ENCODE measurements at places on chromosomes 2 and 18.

DNA sequence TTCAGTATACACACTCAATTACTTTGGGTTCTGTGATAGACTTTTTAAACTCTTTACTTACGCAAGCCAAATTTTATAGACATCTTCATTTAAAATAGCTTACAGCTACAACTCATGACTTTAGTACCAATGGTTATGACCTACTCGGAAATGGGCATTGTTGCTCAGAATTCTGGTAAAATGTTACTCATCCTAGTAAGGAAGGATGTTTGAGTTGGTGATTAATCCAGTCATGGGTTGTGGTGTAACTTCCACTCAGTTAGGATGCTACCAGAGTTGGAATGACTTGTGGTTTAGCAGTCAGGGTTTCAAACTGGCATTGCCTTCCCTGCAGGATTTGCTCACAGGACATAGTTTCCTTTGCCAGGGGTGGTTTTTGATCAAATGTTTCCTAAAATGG is 7.4 kb upstream of the NPC1 start:
- no peak for DNase-seq

DNA sequence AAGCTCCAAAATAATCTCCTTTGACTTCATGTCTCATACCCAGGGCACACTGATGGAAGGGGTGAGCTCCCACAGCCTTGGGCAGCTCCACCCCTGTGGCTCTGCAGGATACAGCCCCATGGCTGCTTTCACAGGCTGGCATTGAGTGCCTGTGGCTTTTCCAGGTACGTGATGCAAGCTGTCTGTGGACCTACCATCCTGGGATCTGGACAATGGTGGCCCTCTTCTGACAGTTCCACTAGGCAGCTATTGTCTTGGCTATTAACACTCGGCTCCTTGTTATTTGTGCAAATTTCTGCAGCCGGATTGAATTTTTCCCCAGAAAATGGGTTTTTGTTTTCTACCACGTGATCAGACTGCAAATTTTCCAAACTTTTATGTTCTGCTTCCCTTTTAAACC is 634.2 kb downstream of the TSN start:
- no peak for DNase-seq

DNA sequence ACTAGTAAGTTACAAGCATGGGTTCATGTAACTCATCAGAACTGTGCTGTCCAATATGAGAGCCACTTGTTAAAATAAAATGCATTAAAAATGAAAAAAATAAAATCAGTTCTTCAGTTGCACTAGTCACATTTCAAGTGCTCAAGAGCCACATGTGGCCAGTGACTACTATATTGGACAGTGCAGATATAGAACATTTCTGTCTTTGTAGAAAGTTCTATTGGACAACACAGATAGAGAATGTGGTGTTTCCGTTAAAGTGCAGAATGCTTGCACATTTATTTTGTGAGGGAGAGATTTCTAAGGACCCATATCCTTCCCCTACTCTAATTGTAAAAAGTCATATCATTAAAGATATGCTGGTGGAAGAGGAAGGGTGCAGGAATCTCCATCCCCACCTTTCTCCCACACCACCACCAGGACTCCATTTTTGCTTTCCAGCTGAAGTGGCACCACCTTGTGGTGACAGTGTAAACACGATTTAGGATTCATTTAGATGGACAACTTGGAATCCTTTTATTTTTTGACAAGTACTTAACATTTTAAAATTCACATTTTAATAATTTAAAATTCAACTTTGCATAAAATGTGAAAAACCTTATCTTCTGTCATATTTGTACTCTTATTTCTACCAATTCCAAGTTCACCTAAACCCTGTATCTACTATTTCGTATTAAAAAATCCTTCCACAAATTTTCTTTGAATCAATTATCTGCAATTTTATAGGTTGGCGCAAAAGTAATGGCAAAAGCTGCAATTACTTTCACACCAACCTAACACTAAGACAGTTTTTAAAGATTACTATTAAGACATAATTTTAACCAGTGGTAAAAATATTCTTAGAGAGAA is 9.4 kb upstream of the CD302 start:
- no peak for DNase-seq

GRCh38 chr18:50199346-50199855 is 4.5 kb upstream of the MYO5B start:
- DNase-seq, result no peak

DNA sequence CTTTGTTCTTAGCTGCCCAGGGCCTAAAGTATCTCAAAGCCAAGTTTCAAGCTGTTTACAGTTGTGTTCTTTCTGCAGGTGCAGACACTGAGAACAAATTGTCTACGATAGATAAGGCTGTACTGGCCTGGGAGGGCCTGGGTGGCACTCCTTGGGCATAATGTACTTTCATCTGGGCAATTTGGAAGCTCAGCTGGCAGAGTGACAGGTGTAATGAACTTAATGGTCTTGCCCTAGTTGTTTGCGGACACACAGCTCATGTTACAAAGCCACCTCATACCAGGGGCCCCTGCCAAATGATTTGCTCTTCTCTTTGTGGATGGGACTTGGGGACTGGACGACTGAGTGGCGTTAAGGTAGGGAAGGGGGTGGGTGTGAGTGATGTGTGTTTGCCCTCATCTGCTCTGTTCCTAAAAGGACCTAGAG is 4.3 kb downstream of the LDLRAD4 start:
- DNase-seq, result no peak

DNA sequence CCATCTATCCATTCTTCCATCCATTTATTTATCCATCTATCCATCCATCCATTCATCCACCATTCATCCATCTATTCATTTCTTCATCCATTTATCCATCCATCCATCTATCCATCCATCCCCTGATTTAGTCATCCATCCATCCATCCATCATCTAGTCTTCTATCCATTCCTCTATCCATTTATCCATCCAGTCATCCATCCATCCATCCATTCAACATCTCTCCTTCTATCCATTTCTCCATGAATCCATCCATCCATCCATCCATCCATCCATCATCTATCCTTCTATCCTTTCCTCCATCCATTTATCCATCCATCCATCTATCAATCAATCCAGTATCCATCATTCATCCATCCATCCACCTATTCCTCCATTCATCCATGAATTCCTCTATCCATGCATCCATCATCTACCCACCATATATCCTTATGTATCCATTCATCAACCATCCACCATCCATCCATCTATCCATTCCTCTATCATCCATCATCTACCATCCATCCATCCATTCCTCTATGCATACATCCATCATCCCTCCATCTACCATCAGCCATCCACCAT is 185.0 kb downstream of the CELF4 start:
- no peak for DNase-seq

GRCh38 chr2:74025971-74026612 is 41.4 kb downstream of the TET3 start:
- DNase-seq, result no peak

DNA sequence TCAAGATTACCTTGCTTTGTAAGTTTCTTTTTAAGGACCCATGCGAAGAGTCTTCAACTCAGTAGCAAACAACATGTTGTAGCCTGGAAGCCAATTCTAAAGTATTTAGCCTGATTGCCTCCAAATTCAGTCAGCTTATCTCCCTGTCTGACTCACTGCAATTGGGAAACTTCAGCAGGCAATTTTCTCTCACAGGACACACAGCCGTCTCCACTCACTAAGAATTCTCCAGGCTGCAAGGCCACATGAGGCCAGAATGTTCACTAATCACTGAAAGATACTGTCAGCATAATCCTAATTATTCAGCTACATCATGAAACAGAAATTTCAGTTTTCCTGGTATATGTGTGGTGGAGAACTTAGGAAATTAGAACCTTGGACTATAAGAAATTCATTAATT is 78.1 kb upstream of the PDE1A start:
- DNase-seq, result no peak

GRCh38 chr2:23107327-23107941 is 277.5 kb upstream of the KLHL29 start:
- no peak for DNase-seq

DNA sequence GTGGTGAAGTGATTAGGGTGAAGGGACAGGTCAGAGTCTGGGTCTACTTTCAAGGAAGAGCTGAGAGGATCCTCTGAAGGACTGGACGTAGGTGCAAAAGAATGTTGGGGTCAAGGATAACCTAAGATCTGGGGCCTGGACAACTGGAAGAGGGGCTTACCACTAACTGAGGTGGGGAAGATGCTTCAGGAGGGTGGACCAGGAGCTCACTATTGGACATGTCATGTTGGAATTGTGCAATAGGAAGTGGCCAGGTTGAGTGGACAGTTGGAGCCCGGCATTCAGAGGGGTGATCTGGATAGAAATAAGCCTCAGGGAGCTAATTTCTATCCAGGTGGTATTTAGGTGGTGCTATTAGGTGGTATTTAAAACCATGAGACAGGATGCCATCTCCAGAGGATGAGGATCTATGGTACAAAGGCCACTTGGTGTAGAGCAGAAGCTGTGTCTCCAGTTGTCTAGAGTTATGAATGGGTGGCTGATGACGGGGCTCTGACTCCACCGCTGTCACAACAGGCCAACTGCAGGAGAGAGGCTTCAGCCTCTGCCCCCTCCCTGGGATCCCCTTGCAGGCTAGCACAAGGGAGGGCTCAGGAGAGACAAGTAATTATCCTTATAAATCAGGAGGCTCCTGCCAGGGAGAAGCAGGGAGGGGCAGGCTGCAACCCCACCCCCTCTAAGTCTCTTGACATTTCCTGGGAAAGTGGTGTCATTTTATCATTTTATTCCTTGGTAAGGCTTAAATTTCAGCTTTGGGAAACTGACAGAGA is 158.0 kb downstream of the SMAD7 start:
- DNase-seq, result no peak

DNA sequence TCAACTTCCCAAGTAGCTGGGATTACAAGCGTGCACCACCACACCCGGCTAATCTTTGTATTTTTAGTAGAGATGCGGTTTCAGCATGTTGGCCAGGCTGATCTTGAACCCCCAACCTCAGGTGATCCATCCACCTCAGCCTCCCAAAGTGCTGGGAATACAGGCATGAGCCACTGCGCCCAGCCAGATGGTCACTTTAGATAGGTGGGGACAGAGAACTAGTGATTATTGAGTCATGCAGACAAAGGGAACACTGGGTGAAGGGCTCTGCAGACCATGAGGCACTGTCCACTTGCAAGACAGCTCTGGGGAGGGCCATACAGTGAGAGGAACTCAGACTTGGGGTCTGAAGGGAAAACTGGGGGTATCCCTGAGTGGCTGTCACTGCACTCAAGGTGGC is 58.4 kb upstream of the POMC start:
- no peak for DNase-seq

DNA sequence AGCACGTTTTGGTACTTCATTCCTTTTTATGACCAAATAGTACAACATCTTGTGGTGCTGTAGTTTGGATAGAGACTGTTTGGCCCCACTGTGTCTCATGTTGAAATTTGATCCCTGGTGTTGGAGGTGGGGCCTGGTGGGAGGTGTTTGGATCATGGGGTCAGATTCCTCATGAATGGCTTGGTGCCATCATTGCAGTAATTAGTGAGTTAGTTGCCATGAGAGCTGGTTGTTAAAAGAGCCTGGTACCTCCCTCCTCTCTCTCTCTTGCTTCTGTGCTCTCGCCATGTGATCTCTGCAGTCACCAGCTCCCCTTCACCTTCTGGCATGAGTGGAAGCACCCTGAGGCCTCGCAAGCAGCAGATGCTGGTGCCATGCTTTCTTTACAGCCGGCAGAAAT is 50.9 kb downstream of the NCAPH start:
- no peak for DNase-seq

DNA sequence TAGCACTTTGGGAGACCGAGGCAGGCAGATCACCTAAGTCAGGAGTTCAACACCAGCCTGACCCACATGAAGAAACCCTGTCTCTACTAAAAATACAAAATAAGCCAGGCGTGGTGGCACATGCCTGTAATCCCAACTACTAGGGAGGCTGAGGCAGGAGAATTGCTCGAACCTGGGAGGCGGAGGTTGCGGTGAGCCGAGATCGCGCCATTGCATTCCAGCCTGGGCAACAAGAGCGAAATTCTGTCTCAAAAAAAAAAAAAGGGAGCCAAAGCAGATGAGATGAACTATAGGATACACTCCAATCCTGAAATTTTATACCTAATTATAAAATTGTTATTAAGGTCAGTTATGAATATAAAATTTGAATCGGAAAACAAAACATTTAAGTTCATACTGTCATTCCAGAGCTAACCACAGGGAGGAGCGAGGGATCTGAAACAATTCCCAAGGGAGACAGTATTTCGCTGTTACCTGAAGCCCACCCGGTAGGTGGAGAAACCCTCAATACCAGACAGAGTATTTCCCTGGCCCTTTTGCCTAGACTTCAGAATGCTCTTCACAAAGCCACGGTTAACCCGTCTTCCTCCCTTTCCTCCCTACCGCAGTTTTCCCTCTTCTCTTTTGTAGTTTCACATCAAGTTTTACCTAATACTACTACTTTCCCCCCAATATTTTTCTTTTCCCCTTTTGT is 1.4 kb downstream of the PPM1G start:
- DNase-seq, result peak; percentile 53

GRCh38 chr2:238996331-238997136 is 148.6 kb downstream of the TWIST2 start:
- no peak for DNase-seq

GRCh38 chr2:117481608-117482007 is 332.9 kb upstream of the DDX18 start:
- no peak for DNase-seq

- no peak for DNase-seq
Measured at GRCh38 chr18:51603111-51603510, 405.6 kb upstream of the MEX3C start.

- no peak for DNase-seq
Measured at GRCh38 chr2:232598293-232598692, 35.1 kb upstream of the EFHD1 start.

GRCh38 chr2:101461381-101461780 is 13.5 kb downstream of the RFX8 start:
- DNase-seq, result no peak

- DNase-seq, result no peak
Measured at GRCh38 chr18:27378431-27379095, 193.5 kb upstream of the CHST9 start.

DNA sequence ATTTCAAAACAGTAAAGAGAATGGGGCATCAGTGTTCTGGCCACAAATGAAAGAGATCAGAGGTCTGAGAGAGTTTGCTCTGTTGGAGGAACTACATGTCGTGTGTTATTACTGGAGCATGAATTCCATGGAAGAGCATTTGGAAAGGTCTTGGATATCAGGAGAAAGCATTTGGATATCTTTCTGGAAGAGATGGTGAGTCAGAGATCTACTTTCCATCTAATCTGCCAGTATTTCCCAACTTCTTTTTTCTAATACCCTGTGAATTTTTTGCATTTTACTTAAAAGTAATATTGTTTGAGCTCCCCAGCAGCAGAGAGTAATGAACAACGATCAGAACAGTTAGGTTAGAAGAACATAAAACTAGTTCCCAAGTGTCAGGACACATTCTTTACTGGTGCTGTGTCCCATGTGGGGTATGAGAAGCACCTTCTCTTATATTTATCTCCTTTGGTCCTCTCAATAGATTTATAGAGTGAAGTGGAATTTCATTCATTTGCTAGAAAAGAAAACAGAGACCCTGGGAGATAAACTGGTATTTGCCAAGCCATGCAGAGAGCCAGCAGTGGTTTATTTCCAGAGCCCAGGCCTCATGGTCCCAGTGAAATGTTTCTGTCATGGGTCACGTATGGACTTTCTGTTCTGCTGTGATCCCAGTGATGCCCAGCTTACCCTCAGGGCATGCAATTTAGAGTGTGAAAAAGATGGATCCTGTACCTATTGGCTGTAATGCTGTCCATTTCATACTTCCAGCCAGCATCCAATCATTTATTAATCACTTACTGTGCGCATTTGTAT is 130.8 kb upstream of the NT5C1B start:
- DNase-seq, result no peak

Data from ecto neural progenitor cell (in vitro differentiated cells).